ENCODE measurements at places on chromosomes 3 and 15.

DNA sequence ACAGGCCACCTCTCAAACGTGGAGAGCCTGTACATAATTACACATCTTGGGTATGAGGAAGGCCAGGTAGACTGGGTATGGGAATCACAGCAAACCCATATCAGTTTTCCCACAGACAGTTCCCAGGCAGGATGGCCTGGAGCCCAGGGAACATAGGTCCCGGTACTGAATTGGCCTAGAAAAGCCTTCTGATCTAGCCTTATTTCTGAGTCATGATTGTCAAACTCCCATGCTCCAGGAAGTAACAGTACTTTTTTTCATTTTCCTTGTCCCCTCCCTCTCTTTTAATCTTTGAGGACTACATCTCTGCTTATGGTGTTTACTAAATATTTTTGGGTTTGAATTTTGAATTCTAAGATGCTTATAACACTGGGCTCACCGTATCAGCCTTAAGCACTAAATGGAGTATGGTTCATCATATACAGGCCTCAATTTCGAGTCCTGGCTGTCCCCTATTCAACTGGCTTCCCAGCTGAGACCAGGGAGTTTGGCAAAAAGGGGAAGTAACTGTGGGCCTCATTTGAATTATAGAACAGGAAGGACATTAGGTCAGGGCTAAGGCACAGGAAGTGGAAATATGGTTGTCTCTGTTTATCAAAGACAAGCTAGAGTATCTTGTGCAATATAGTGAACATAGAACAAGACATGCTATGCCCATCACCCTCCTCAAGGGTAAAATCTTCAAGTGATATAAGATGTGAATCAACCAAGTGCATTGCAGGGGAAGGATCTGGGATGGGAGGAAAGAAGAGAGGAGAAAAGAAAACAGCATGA is 494.6 kb downstream of the NTRK3 start:
- DNase-seq = no peak

DNA sequence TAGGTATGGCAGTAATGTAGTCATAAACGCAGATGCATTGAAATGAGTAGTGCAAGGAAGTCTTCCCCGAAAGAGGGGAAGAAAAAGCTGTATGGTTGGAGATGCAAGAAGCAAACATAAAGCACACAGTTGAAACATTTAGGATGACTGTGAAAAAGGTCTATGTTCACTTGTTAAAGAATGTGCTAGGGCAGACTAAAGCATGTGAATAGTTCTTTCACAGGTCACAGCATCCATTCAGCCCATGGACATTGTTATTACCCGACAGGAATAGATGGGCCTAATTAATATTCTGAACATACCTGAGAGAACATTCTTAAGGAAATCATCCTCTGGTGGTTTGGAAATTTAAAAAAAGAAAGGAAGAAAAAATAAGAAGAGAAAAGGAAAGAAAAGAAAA is 595.2 kb downstream of the ZIC1 start:
- DNase-seq = no peak

DNA sequence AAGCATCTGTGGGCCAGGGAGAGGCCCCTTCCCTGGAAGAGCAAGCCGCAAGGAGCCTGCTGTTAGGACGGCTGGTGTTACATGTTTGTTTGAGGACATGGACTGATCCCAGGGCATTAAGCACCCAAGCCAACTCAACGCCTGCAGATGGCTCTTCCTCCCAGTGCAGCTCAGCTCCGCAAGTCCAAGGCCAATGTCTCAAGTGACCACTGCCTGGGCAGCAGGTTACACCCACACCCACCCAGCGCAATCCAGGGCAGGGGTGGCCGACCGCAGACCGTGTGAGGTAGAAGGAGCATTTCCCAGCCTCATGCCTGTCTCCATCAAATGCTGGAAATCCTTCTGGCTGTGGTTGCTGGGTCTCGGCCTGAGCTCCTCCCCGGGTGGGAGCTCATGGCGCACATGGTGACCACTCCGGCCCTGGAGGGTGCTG is 14.5 kb downstream of the GP5 start:
- no peak for DNase-seq

DNA sequence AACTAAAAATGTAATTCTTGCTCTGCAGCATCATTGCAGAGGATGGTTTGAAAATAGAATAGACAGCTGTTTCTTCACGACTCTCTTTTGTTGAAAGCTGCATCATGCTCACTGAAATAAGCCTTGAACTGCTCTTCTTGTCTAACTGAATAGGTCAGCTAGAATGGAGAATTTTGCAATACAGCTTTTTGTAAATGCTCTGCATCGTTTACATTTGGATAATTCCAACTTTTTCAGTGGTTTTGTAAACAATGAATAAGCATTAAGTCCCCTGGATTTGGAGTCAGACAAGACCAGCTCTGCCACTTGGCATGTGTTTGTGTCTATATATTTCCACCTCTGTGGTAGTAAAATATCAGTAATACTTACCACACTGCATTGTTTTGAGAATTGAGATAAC is 95.2 kb downstream of the PLSCR2 start:
- no peak for DNase-seq

DNA sequence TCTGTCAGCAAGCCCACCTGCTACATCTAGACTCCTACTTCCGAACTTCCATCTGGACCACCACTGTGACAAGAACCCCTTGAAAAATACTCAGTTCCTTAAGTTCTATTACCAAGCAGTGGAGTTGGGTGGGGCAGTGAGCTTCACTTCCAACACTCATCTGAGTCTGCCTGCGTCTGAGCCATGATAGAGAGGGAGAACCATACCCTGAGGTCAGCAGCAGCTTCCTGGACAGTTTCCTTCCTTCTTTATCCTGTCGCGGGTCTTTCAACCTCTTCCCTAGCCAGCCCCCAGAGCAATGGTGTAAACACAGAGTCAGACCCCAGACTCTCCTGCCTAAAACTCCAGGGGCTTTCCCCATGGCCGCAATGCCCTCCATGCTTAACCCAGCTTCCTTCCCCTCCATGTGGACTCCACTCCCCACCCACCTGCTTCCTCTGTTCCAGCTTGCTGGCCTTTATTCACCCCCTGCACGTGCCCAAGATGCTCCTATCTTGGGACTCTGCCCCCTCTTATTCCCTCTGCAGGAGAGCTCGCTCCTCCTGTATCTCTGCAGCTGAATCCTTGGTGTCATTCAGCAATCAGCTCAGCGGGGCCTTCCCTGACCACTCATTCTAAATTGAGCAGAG is 211.2 kb downstream of the SHQ1 start:
- no peak for DNase-seq

DNA sequence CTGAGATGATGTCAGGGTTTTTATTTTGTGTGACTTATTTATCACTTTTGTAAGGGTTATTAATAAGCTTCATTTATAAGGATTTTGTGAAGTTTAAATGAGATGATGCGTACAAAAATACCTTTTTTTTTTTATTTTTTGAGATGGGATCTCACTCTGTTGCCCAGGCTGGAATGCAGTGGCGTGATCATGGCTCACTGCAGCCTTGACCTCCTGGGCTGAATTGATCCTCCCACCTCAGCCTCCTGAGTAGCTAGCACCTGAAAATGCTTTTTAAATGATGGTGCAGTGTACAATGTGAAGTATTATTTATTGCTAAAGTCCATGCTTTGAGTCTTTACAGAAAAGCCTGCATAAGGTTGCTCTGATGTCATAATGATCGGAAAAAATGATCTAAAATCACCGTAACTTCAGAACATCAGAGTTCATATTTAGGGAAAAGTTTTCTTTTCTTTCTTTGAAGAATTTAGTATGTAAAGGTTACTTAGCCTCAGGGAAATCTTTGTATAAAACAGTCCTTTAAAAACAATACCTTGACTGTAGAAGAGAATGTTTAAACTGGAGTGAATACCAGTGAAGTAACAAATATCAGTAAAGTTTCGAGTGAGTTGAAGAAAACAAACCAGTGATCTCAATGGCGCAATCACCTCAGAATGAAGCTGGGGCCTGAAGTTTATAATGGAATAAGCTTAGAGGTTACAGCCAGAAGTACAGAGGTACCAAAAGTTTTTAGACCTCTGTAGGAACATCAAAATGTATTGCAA is 29.7 kb downstream of the TCF12 start:
- no peak for DNase-seq

DNA sequence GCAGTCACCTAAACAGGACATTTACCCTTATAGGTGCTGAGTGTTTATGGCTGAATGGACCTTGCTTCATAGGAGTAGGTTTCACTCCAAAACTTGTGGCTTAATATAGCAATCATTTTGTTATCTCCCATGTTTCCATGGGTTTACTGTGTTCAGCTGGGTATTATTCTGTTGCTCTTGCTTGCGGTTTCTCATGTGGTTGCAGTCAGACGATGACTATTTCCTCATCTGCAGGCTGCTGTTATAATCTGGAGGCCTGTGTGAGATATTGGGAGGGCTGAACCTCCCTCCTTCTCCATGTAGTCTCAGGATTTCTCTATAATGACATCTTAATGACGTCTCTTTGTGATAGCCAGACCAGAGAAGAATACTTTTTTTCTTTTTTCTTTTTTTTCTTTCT is 98.1 kb downstream of the ZPLD1 start:
- no peak for DNase-seq

- DNase-seq = no peak
Measured at GRCh38 chr3:40417845-40418543, 31.0 kb downstream of the ENTPD3 start.

DNA sequence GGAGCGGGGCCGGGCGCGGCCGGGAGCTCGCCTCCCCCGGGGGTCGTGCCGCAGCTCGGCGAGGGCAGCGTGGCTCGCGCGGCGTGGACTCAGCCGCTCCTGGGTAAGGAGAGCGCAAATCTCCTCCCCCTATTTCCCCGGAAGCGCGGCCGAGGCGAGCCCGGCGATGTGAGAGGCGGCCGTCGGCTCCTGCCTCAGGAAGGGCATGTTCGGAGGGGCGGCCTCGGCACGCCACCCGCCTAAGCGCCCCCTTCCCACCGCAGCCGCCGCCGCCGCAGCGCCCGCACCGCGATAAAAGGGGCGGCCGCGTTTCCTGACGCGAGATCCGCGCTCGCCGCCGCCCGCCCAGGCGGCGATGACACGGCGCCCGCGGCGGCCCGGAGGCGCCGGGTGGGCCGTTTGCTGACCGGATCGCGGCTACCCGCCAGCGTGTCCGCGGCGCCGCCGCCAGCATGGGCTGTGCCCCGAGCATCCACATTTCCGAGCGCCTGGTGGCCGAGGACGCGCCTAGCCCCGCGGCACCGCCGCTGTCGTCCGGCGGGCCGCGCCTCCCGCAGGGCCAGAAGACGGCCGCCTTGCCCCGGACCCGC is at the start of gene PDE8A:
Gene PDE8A (plus strand): TSS at position 146 of the 590 bp plus-strand sequence. CDS start 307 bp downstream, at position 453.
- DNase-seq = peak; percentile 62

DNA sequence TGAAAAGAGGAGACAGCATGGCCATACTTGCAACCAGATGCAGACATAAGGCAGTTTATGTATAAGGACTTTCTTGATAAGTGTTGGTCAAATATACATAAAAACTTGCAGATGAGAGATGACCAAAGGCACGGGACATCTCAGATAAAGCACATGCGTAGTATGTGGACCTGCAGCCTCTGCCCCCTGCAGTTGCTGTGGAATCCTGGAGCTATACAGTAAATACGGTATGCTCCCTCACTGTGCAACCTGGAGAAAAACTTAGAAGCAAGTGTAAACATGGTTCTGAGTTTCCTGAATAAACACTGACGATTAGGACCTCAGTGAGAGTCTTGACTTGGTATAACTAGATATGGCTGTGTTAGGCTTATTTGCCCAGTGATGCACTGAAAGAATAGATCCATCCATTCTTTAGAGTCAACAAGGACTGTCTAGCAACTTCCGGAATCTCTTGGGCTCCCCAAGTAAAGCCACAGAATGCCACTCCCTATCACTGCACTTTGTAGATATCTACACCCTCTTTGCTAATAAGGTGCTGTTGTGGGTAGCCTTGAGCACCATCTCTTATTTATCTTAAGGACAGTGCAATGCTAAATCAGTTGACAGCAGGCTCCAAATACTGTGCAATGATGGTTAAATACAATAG is 40.2 kb downstream of the GJD2 start:
- no peak for DNase-seq

GRCh38 chr3:3783210-3783609 is 16.0 kb upstream of the LRRN1 start:
- no peak for DNase-seq

GRCh38 chr3:128112357-128112968 is 11.1 kb downstream of the RUVBL1 start:
- peak; percentile 28 for DNase-seq

DNA sequence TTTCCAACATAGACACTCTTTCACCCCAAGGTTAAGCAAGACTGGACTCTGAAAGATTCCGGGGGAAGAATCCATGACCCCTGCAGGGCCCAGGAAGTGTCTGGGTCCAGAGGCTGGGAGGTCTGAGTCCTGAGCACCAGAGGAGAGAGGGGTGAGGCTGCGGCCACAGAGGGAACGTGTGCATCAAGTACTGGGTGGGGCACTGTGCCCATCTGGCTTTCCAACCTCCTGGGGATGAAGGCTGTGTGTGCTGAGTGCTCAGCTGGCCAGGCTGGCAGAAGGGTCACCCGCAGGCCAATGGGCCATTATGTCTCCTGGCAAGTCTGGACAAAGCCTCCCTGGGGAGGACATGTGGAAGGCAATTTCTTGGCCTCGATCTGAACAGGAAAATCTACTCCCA is 3.3 kb downstream of the CHRNA3 start:
- DNase-seq = no peak

GRCh38 chr15:70519004-70519365 is 244.4 kb downstream of the UACA start:
- DNase-seq = no peak

DNA sequence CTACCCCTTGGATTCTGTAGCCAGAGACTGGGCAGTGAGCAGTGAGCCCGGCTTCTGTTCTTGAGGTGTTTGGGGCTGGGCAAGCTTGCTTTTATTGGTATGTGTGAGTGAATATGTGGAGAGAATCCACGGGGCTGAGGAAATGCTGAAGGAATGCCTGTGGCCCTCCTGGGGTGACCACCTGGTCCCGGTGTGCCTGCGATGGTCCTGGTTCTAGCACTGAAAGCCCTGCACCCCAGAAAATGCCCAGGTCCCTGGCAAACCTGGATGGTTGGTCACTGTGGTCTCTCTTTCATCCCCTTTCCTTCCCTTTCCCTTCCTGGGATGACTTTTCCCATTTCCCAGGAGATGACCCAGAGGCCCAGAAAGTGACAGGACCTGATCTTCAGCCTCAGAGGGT is 4.2 kb downstream of the ZBTB47 start:
- no peak for DNase-seq

DNA sequence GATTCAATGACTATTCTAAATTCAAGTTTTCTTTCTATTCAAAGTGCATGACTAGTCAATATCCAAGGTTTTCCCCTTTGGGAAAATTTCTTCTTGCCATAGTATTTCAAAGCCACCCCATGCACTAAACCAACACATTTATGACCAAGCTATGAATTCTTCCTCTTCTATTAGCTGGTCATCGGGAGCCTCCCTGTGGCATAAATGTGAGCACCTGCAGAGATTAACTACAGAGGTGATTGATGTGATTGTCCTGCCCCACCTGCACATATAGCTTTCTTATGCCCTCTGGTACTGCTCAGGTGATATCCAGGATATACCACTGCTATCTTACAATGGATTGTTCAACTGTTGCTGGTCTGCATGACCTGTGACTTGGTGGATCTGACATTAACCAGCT is 694.9 kb downstream of the ZBBX start:
- no peak for DNase-seq

- DNase-seq = no peak
Measured at GRCh38 chr3:172142864-172143451, 103.6 kb downstream of the FNDC3B start.

GRCh38 chr15:101664303-101664913 is 12.2 kb upstream of the TM2D3 start:
- no peak for DNase-seq

Measured in stimulated activated naive CD4-positive, alpha-beta T cell treated with Interleukin-2 at 50 U/mL for 16 hours (primary cell).